Activated CD8-positive, alpha-beta memory T cell treated with anti-CD3 and anti-CD28 coated beads for 4 hours (primary cell): ENCODE measurements at places on chromosomes 6 and 20.

GRCh38 chr6:155254139-155254538 lies 9.7 kb upstream of the CLDN20 start:
- no peak for DNase-seq

DNA sequence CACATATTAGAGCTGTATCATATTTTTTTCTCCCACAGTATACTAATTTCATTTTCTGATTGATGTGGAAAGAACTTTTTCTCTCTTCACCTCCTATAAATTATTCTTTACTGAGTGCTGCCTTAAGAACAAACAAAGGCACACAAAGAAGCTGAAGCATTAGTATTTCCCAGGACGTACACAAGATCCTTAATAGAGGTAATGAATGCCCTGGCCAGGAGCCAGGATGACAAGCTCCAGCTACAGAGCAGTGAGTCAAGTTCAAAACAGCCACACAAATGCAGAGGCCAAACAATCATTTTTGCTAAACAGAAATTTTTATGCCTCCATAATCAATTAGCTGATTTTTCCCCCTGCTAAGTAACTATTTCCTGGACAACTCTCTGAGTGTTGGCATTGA lies 639.6 kb downstream of the EPHA7 start:
- DNase-seq: no peak

- no peak for DNase-seq
Measured at GRCh38 chr20:36061754-36062153, 92.8 kb upstream of the EPB41L1 start.

DNA sequence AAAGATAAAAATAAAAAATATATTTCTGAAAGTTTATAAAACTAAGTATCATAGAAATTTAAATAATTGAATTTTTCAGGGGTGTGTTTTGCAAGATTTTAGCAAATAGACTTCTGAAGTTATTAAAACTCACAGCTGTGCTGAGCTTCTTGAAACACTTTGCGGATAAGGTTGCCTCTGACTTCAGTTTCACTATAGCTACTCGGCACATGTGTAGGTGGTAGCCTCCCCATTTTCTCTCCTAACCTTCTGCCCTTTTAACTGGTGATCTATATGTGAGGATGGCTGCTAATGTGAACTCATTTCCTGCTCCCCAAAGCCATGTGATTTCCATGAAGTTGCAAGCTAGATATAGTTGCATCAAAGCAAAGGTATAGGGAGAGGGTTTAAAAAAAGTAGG lies 129.3 kb upstream of the STMND1 start:
- DNase-seq: no peak

GRCh38 chr20:50320901-50321796 lies 130.5 kb downstream of the CEBPB start:
- no peak for DNase-seq

DNA sequence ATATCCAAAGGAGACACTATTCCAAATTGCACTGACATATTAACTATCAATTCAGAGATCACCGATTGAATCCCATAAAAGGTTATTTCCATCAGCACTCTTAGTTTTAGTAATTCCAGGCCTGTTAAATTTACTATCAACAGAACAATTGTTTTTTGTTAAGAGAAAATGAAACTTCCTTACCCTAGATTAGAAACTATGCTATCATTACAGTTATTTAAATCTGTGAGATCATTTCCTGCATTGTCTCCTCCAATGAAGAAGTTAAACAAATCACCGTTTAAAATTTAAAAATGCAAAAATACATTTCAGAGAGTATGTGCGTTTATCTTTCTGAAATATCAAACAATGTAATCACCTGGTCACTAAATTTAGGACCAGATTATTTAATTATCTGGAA lies 57.5 kb downstream of the HIVEP2 start:
- no peak for DNase-seq

DNA sequence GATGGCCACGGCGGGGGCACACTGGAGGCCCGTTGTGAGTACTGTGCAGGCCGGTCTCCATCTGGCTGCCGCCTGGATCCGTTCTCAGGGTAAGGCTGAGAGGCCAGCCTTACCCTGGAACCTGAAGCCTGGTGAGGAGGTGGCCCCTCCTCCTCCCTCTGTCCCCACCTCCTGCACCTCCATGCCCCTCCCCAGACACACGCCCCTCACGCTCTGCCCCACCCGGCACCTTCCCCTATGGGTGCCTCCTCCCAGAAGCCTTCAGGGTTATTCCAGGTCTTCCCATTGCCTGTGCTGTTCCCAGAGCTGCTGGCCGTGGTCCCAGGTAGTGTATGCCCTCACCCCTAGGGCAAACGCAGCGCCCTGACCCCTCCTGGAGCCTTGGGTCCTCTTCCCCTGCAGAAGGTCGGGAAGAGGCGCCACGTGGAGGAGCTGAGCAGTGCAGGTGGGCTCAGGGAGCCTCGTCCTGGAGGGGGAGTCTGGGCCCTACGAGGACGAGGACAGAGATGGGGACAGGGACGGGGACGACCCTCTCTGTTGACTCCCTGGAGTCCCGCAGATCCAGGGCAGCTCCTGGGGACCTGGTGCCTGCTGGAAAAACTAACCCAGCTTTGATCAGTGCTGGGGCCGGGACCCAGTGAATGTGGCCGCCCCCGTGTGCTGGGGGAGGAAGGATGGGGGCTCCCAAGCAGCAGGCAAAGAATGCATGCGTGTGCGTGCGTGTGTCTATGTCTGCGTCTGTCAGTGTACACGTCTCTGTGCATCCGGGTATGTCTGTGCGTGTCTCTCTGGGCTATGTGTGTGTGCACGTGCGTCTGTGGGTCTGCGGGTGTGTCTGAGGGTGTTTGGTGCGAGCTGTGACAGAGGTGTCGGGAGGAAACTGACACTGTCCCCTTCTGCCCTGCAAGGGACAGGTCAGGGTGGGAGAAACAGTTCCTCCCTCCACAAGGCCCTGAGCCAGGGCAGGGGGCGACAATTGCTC lies 8.2 kb upstream of the HRH3 start:
- DNase-seq: no peak

GRCh38 chr6:129590408-129591022 lies 119.5 kb downstream of the ARHGAP18 start:
- DNase-seq: no peak

DNA sequence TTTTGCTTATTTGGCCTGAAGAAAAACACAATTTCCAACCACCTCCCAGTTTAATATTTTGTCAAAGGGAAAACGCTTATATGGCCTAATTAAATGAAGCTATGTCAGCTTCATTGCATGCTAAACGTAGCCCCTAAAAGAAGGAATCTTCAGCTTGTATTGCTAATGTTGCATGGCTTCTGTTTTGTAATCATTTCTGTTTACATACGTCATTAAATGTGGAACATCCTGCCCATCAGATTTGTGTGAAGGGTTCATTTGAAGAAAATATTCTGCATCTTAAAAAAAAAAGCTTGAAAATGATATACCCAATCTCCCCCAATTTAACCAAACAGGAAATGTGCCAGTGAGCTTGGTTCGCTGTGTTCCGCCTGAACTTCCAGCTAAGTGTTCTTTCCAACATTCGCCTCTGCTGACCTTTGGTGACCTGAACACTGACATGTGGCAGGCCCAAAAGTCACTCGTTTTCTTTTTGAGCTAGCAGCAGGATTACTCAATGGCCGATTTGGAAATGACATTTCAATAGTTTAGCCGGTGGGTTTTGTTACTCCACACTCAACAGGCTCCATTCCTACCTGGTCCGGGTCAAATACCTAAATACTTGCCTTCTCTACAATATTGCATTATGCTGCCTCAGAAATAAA lies 12.7 kb upstream of the SIRT5 start:
- DNase-seq: no peak

DNA sequence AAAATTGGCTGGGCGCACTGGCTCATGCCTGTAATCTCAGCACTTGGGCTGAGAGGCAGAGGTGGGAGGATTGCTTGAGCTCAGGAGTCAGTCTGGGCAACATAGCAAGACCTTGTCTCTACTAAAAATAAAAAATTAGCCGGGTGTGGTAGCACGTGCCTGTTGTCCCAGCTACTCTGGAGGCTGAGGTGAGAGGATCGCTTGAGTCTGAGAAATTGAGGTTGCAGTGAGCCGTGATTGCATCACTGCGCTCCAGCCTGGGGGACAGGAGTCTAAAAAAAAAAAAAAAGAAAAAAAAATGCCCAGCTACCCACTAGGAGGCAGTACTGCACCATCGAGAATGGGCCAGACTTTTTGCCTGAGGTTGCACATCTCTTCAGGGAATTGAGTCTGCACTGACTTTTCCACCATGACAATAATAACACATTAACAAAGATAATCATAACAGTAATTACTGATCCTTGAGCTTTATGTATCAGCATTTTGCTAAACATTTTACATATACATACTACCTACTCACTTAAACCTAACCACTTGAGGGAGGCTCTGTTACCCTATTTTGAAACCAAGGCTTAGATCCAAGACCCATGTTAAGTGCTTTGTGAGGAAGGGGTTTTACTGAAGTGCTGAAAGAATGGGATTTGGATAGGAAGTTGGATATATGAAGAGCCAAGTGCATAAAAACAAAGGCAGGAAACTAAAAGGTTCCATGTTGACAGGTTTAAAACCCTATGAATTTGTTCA lies 21.0 kb downstream of the SRSF3 start:
- no peak for DNase-seq

- DNase-seq: no peak
Measured at GRCh38 chr20:35866418-35867202, 87.7 kb downstream of the SCAND1 start.
